NCI-H1436 treated with DMSO at 0.1 percent for 48 hours (cell line): ENCODE measurements at places on chromosomes 7 and 10.

DNA sequence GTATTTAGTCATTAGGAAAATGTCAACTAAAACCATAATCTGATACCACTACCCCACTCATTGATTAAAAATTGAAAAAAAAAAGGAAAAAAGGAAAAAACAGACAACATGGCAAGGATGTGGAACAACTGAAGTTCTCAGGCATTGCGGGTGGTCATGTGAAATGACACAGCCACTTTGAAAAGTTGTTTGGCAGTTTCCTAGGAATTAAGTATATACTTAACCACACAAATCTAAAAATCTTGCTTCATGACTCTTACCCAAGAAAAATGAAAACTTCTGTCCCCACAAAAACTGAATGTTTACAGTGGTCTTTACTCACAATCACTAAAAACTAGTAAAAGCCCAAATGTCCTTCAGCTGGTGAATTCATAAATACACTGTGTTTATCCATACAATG lies 254.5 kb downstream of the AHR start:
- DNase-seq: no peak

DNA sequence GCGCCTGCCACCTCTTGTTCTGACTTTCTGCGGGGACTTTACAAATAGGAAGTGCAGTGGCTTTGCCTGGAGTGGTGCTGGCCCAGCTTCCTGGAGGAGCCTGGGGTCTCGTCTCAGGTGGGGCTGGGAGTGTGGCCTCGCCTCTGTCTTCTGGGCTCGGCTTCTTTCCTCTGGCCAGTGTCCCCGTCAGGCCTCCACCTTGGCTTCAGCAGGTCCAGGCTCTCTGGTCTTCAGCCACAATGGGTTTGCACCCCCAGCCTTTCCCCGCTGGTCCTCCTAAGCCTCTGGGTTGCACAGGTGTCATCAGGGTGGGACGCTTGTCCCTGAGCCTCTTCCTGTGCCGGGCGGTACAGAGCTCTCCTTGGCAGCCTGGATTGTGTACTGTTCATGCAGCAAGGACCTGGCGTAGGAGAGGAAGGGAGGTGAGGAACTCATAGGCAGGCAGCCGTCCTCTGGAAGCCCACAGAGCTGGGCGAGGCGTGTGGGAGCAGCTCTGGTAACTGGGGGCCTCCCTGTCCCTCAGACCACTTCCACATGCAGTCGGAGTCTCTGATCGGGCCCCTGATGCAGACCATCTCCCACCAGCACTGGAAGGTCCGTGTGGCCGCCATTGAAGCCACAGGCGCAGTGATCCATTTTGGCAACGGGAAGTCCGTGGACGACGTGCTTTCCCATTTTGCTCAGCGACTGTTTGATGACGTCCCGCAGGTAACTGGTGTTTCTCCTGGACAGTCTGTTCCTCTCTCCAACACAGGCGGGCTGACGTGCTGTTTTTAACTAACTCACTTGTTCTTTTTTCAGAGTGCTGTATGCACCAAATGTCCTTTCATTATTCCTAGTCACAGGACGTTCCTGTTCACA lies 2.3 kb upstream of the PRKAR1B start:
- DNase-seq: no peak

DNA sequence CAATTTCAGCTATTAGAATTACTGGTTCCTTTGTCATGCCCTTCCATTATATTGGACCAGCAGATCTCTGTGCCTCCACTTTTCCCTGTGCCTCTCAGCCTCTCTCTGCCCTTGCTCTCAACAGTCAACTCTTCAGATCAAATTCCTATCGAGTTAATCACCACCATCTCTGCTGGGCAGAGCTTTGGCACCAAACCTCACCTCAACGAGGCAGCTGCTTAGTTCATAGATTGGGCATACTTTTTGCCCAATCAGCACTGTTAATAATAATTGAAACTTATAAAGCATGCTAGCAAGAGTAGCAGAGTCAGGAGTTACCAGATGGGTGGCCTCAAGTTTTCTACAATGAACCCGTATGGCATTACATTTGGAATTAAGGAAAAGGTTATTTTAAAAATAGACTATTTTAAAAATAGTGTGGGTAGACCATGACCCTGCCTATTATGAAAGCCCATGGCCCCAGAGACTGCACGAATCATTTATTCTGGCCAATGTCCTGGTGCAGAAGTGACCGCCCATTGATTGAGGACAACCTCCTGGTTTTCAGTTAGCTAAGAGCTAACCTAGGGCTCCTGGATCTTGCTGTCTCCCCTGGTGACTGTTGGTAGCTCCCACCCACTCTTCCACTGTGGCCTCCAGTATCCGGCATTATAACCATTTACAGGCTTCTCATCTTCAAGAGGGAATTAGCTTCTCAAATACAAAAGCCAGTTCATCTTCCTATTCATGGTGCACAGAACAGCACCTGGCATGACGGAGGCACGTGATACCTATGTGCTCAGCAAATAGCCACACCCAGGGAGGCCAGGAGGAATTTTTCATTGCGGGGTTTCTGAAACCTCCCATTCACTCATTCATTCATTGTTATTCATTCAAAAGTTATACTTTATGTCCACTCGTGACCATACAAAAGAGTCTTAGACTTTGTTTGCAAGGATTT lies 265.4 kb downstream of the INHBA start:
- DNase-seq: no peak

DNA sequence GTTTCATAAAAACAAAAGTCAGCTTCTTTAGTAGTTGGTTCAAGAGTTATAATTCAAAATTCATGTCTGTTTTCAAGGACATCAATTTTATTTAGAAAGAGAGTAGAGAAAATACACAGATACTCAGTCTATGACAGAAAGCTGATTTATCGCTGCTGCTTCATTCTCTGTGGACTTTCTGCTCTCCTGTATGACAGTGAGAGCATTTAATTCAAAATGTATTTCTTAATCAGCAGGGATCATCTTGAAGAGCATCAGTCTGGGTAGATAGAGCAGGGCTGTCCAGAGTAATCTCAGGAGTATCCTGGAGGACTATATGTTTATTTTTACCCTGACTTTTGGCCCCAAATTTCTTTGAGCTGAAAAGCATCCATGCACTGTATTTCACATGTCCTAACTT lies 1676.7 kb downstream of the REEP3 start:
- no peak for DNase-seq

DNA sequence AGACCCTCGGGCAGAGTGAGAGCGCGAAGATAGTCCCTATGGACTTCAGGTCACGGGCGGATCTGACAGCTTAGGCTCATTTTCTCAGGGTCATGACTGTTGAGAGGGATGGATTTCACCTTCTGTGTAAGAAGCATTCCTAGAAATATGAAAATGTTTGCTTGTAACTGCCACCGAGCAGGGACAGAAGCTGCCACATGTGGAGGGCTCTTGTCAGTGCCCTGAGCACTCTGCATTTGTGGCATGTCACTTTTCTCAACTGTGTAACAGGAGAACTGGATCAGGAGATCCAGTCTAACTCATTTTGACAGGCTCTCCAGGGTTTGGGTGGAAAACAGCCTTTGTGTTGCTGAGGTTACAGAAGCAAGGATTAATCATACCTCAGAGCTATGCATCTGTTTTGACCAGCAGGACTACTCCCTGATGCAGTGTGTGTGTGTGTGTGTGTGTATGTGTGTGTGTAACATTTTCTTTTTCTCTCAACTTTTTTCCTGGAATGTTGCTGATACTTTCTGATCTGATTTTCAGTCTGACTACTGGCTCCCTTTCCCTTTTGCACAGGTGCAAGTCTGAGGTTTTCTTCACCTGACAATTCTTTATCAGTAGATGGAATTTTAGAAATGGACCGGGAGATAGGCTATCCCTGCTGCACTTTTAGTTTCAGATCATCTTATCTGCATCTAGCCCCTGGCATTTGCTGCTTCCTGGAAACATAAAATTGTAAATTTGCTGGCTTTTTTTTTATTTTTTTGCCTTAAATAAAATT lies 183.3 kb downstream of the STK31 start:
- no peak for DNase-seq
